ENCODE measurements at places on chromosomes 13 and 19. TPM values are rescaled to one million over a fixed set of nuclear protein-coding genes. Genes with fewer than 3 reads are reported as not detected.

The KCNC3 gene
- under 0.01 TPM for total RNA-seq

The SRRM5 gene
- total RNA-seq, result under 0.01 TPM

The WTIP gene
- total RNA-seq, result 38.5 TPM

The ZNF208 gene
- 3.6 TPM for total RNA-seq

The RXFP2 gene
- total RNA-seq, result not detected
